ENCODE measurements at places on chromosomes 5 and 9. TPM values are rescaled to one million over a fixed set of nuclear protein-coding genes. Genes with fewer than 3 reads are reported as not detected.

Gene TLE1
- total RNA-seq: 15.1 TPM

GRCh38 chr5:94693043-94693822, 74.8 kb downstream of the SLF1 start:
- H3K27me3 ChIP-seq: no peaks in the 10 kb centered on the region
- no peak for DNase-seq
- H3K4me3 ChIP-seq: no peak overlapping the region
- peaks cover 2% of the 10 kb centered on the region for H3K36me3 ChIP-seq
- no peaks in the 10 kb centered on the region for H3K4me1 ChIP-seq

Gene PPP1R26
- 20.7 TPM for total RNA-seq

Gene SPATA31A3
- total RNA-seq: not detected

DNA sequence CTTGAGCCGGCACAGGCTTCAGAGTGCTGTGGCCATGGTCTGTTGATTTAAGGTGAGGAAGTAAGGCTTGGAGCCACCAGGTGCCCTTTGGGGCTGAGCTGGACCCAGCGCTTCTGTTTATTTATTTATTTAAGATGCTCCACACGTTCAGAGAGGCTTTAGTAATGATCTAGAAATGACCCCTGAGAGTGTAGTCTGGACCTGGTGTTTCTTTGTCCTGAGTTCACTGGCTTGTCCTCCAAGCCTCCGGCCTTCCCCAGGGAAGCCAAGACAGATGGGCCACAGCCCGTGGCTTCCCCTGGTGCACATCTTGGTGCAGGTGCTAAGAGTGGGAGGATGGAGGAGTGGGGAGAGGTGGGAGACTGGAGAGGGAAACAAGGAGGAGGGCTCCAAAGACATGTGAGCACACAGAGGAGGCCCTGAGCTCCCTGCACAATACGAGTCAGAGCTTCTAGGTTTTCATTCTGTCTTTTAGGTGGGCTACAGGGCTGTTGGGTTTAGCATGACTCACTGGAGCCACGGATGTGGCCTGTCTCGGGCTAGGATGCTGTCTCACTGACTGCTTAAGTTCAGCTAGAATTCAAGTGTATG, 56.9 kb downstream of the AHRR start:
- H3K27ac ChIP-seq: no peak overlapping the region
- peaks cover 10% of the 10 kb centered on the region for H3K4me1 ChIP-seq
- peaks cover 19% of the 10 kb centered on the region for H3K27me3 ChIP-seq
- H3K36me3 ChIP-seq: no peaks in the 10 kb centered on the region
- no peak for DNase-seq
- H3K4me3 ChIP-seq: no peak overlapping the region

DNA sequence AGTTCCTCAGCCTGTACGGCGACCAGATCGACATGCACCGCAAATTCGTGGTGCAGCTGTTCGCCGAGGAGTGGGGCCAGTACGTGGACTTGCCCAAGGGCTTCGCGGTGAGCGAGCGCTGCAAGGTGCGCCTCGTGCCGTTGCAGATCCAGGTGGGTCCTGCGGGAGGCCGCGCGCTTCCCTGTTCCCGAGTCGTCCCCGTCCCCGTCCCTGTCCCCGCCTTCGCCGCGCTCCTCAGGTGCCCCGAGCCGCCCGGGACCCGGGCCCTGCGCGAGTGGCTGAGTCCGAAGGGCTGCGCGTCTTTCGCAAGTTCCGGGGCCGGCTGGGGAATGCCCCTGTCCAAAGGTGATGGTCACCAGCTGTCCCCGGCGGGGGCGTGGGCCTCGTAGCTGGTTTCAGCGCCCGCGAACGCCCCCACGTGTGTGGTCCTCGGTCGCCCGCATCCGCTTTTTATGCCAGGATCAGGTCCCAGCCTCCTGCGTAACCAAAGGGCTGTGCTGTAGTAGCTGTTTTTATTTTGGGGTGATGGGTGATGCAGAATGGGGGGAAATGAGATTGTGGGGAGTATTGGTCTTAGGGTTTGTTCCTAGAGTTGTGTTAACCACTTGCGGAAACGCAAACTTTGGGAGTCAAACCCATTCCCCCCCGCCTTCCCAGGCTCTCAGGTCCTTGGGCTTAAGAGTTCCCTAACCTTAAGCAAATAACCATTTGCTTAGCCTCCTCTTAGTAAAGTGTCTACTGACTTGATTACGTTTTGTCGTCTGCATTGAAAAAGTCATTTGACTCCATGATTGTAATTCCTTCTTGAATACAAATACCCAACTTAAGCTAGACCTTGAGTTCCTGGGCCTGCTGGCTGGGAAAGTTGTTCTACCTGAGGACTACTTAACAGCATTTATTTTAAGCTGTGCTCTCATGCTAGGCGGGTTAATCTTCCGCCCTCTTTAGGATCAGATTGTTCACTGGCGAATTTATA, 663 bp downstream of the ISOC1 start:
- peak overlapping the region; percentile 93 for H3K4me3 ChIP-seq
- H3K27me3 ChIP-seq: no peaks in the 10 kb centered on the region
- H3K36me3 ChIP-seq: no peaks in the 10 kb centered on the region
- peak; percentile 90 for DNase-seq
- no peaks in the 10 kb centered on the region for H3K4me1 ChIP-seq

DNA sequence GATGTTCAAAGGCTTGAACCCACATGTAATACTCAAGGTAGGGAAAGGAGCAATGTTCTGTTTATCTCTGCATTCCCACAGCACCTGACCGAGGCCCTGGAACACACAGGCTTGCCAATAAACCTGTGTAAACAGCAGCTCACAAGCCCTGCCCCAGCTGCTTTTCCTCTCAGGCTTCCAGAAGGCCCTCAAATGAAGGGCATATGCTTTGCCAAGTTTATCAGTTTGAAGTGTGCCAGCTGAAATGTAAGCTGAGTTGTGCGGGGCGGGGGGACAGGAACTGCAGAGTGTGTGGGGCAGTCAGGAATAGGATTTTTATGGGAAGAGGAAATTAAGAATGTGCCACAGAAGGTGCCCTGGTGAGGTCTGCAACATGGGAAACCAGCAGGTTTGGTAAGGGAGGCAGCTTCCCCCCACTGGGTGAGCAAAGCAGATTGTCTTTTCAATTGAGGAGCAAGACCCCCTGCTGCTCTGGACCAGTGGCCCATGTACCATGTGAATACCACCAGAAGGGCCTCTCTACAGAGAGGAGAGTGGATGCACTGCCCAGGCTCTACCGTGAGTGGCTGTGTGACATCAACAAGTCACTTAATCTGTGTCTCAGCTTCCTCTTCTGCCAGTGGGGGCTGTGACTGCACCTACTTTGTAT, 194.8 kb downstream of the SPOCK1 start:
- no peaks in the 10 kb centered on the region for H3K4me1 ChIP-seq
- no peaks in the 10 kb centered on the region for H3K27me3 ChIP-seq
- H3K4me3 ChIP-seq: no peak overlapping the region
- DNase-seq: peak; percentile 64

GRCh38 chr9:25284365-25284764, 393.9 kb downstream of the TUSC1 start:
- no peak overlapping the region for H3K27ac ChIP-seq
- no peak overlapping the region for H3K4me3 ChIP-seq
- H3K4me1 ChIP-seq: no peaks in the 10 kb centered on the region
- no peaks in the 10 kb centered on the region for H3K27me3 ChIP-seq
- no peaks in the 10 kb centered on the region for H3K36me3 ChIP-seq

GRCh38 chr9:134067904-134068743, at the start of gene BRD3:
BRD3 (minus strand) TSS chr9:134068026; CDS start chr9:134053477, 14,549 bp downstream.
- H3K27ac ChIP-seq: peak within 1 kb of the TSS; percentile 96
- peak; percentile 95 for DNase-seq
- H3K36me3 ChIP-seq: no peaks in the 10 kb centered on the region

GRCh38 chr9:105421154-105421553, 26.7 kb upstream of the FSD1L start:
- H3K4me1 ChIP-seq: peaks cover 9% of the 10 kb centered on the region
- no peak overlapping the region for H3K27ac ChIP-seq
- DNase-seq: no peak
- H3K36me3 ChIP-seq: no peaks in the 10 kb centered on the region

DNA sequence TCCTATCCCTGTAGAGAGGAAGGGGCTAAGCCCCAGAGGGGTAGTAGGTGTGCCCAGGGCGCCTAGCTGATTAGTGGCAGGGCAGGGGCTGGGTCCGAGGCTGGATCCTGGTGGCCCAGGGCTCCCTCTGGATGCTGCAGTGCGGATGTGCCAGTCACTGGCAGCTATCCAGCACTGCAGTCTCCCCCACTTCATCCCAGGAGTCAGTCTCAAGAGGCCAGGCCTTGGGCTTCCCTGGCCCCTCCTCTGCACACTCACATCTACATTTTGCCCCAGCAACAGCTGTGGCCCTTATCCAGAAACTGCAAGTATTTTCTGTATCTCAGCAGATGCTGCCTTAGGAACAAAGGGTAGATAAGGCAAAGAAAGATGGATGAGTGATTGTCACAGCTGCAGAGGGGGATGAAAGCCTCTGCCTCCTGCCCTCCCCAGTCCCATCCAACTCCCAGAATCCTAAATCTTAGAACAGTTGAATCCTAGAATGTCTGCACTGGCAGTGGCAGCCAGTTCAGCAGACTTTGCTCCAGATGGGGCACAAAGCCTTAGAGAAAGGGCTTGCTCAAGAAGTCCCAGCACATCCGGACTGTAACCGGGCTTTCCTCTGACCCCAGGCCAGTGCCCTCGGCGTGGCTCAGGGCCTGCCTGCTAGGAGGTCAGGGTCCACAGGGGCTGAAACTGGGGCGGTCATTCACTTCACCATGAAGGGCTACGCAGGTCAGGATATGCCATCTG, 1.6 kb downstream of the ANXA6 start:
- H3K4me3 ChIP-seq: peak overlapping the region; percentile 80
- H3K36me3 ChIP-seq: no peaks in the 10 kb centered on the region
- H3K27me3 ChIP-seq: no peaks in the 10 kb centered on the region
- H3K27ac ChIP-seq: peak overlapping the region; percentile 79

Gene PLAC8L1
- not detected for total RNA-seq

GRCh38 chr9:6302417-6302816, 25.8 kb upstream of the TPD52L3 start:
- no peak overlapping the region for H3K4me3 ChIP-seq
- DNase-seq: no peak
- H3K27me3 ChIP-seq: no peaks in the 10 kb centered on the region

DNA sequence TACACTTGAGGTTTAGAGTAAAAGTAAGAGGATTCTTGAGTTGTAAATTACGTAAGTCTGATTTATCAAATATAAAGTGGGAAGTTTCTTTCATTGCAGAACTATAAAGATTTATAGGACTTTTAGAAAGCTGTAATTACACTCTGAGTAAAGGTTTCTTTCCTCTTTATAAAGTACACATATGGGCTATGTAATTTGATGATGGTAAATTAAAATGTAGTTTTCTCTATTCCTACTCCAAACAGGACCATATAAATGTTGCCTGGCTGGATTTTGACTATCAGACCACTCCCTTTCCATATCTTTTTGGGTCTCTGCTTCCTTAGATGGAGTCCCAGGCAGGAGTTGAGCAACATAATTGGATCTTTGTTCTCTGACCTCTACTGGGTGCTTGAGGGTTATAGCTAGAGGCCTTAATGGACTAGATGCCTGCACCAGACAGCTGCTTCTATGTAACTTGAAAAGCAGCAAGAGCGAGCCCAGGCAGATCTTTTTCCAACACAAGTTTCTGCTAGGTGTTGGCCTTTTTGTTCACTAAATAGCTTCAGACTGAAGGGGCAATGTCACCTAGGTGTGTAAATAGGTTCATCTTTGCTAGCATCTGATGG, 11.4 kb upstream of the TEX48 start:
- no peak overlapping the region for H3K4me3 ChIP-seq
- no peaks in the 10 kb centered on the region for H3K36me3 ChIP-seq
- H3K27me3 ChIP-seq: no peaks in the 10 kb centered on the region
- H3K4me1 ChIP-seq: no peaks in the 10 kb centered on the region

Gene CTNND2
- 1.2 TPM for total RNA-seq

DNA sequence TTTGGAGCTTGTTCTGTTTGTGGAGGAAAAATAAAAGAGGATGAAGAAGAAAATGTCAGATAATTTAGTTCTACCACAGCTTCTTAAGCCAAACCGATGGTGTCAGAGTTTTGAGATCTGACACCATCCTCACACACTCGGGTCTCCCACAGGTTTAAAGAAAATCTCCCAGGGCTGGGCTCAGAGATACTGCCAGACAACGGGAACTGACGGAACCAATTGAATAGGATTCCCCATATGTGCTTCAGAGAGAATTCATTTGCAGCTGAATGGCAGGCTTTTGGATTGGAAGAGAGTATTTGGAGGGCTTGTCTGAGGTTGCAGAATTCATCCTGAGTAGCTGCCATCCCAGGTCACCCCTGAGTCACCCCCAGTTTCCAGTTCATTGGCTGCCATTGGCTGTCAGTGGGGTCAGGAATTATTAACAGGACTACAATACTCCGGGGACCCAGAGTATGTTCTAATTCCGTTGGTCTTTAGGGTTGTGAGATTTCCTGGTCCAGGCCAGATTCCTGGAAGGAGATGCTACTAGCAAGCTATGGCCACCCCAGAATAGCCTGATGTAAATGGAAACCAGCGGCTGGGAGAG, 131.3 kb downstream of the PDZD2 start:
- H3K27ac ChIP-seq: no peak overlapping the region
- H3K36me3 ChIP-seq: no peaks in the 10 kb centered on the region
- H3K4me3 ChIP-seq: no peak overlapping the region
- H3K4me1 ChIP-seq: no peaks in the 10 kb centered on the region
- DNase-seq: no peak

DNA sequence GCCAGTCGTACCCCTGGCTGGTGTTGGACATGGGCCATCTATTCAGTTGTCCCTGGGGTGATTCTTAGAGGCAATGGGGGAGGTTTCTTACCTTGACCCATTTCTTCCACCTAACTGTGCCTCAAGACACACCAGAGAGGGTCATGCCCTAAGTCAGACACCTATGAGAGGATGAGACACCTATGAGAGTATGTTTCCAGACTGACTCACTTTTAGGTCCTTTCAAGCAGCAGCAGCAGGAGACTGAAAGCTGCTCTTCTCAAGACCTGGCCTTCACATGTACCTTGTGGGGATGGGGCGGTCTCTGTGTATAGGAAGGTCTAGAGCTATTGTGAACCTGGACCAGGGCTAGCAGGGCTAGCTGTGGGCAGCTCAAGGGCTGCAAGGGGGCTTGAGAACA, 130.1 kb downstream of the TENT4A start:
- no peak for DNase-seq
- H3K4me3 ChIP-seq: no peak overlapping the region
- H3K27ac ChIP-seq: no peak overlapping the region
- H3K4me1 ChIP-seq: no peaks in the 10 kb centered on the region
- H3K36me3 ChIP-seq: no peaks in the 10 kb centered on the region

- no peak for DNase-seq
- no peaks in the 10 kb centered on the region for H3K36me3 ChIP-seq
- H3K27me3 ChIP-seq: no peaks in the 10 kb centered on the region
- H3K27ac ChIP-seq: no peak overlapping the region
These were observed 86.3 kb upstream of the GRHPR start for GRCh38 chr9:37336150-37336549.

DNA sequence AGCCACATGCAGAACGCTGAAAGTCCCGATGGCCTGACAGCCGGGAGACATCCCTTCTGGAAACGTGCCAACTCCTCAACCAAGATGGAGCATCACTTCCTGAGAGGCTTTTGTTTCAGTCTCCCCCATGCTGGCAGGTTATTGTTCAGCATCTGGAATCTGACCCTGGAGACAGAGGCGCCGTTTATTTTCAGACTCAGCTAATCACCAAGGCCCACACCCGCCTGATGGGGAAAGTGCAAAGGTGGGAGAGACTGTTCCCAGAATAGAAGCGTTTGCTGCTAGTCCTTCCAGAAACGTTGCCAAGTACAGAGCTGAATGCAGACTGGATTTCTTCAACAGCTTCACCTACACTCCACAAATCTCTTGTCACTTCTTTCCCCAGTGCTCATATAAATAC, 41.8 kb upstream of the S1PR3 start:
- H3K27ac ChIP-seq: no peak overlapping the region
- peak; percentile 96 for DNase-seq
- H3K27me3 ChIP-seq: no peaks in the 10 kb centered on the region
- H3K36me3 ChIP-seq: no peaks in the 10 kb centered on the region
- H3K4me3 ChIP-seq: no peak overlapping the region

GRCh38 chr5:125928663-125929062, 494.5 kb upstream of the GRAMD2B start:
- no peak for DNase-seq
- H3K4me3 ChIP-seq: no peak overlapping the region
- H3K36me3 ChIP-seq: no peaks in the 10 kb centered on the region
- no peak overlapping the region for H3K27ac ChIP-seq

Measured in left lung (tissue), 14 donors.